ENCODE measurements at places on chromosomes 5 and 9.

- DNase-seq = no peak
Observed at GRCh38 chr5:113804943-113805342, 291.4 kb downstream of the YTHDC2 start.

- no peak for DNase-seq
Observed at GRCh38 chr9:123162791-123163345, 105.5 kb downstream of the STRBP start.

DNA sequence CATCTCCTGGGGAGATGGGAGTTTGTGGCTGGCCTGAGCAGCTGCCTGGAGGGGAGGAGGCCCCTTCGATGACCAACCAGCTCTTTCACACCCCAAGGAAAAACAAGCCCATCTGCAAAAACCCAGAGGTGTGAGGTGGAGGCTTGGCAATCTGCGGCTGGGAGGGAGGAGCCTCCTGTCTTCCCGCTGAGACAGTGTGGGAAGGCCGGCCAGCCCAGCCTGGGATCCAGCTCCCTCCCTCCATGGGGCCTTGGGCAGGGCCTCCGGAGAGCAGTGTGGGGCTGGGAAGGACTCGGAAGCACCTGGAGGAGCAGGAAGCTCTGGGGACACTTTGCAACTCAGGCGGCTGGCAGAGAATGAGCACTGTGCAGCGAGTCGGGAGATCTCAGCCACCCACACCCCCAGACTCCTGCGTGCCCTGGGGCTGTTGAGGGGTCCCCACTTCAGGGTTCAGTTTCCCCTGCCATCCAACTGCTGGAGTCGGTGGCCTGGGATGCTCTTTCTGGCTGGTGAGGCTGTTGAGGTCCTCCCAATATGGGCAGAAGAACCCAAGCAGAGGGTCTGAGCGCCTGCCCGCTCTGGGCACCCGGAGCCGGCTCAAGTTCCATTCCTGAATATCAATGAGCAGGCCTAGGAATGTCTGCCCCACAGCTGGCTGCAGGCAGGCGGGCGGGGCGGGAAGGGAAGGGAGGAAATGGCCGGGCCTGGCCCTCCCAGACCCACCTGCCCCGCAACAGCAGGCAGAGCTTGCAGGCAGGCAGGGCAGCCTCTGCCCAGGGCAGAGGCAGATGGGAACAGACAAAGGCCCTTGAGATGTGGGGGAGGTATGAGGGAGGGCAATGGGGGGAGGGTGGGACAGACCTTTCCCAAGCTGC, 101.1 kb downstream of the FGF18 start:
- DNase-seq = no peak

GRCh38 chr9:124764774-124765438, 6.2 kb downstream of the NR6A1 start:
- no peak for DNase-seq

DNA sequence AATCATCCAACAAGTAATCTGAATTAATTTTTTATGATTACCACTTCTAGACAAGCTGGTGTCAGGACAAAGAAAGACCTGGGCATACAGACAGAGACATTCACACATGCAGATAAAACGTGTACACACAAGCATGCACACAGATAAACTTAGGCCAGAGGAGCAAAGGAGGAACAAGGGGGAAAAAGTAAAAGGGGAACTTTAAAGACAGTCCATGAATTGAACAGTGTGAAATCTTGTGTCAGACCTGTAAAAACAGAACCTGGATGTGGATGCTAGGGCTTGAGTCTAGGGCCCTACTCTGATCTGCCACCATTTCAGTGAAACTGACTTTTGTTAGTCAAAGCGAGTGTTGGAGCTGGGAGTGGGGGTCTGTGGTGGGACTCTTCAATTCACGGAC, 11.2 kb upstream of the ZSWIM6 start:
- no peak for DNase-seq

- no peak for DNase-seq
Observed at GRCh38 chr5:15819617-15820016, 319.6 kb downstream of the FBXL7 start.

DNA sequence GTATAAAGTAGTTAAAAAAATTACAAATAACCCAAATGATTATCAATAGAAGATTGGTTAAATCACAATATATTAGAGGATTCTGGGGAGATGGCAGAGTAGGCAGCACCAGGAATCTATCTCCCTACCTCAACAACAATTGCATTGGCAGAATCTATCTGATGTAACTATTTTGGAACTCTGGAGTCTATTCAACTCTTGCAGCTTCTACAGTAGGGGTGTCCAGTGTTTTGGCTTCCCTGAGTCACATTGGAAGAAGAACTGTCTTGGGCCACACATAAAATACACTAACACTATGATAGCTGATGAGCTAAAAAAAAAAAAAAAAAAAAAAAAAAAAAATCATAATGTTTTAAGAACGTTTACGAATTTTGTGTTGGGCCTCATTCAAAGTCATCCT, 29.2 kb upstream of the ECM2 start:
- no peak for DNase-seq

GRCh38 chr5:125558016-125558415, 811.6 kb upstream of the ZNF608 start:
- no peak for DNase-seq

DNA sequence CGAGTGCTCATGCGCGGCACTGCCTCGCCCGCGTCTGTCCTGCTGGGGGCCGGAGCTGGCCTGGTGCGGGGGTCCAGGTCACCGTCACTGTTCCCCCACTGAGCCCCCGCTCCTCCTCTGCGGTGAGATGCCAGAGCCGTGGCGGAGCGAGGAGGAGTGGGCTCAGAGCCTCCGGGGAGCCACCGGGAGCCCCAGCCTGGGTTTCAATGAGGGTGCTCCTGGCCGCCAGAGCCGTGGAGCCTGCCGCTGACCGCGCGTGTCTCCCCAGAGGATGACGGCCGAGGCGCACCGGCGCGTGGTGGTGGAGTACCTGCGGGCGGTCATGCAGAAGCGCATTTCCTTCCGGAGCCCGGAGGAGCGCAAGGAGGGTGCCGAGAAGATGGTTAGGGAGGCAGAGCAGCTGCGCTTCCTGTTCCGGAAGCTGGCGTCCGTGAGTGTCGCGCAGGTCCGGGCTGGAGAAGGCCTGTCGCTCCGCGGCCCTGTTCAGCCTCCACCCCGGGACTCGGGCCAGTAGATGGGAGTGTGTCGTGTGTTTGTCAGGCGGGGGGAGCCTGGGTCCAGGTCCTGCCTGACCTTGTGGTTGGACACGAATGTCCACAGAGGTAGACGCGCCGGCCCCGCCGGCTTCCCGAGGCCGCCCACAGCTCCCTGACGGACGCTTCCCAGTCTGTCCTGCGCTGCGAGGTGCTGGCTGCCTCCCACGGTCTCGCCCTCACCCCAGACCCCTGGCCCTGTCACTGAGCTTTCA, 22.0 kb downstream of the EXOC3 start:
- no peak for DNase-seq

GRCh38 chr9:134651226-134651905, 9.8 kb downstream of the COL5A1 start:
- DNase-seq = no peak

DNA sequence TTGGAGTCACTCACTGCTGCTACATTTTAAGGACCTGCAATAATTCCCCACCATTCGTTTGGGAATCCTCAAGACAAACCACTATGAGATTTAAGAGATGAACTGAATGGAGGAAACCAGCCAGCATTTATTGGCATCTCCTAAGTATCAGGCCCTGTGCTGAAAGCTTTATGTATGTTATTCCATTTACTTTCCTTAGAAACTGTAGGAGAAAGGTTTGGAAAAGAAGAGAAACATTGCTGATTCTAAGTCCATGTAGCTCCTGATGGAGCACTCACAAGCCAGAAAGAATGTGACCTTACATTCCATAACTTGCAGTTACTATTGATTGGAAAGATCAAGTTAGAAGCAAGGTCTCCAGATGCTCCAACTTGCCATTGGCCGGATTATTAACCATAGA, 267.4 kb downstream of the GAS1 start:
- DNase-seq = no peak

DNA sequence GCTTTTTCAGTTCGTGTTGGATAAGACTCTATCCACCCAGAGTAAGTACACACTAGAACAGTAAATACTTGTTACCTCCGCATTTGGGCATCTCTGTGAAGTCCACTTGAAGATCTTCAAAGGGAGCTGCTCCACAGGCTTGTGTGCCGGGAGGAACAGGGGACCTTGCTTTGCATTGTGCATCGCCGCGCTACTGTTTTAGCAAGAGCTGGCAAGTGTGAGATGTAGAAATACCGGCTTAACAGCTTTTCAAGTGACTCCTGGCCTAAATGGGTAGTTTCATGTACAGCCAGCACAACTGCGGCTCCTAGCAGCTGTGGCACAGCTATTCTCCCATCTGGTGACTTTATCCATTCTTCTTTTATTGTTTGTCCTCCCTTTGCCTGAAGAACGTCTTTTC, 8.4 kb upstream of the ZNF354C start:
- no peak for DNase-seq

GRCh38 chr5:148455185-148455584, 71.4 kb downstream of the FBXO38 start:
- no peak for DNase-seq

GRCh38 chr5:197892-198489, 6.7 kb downstream of the LRRC14B start:
- DNase-seq = no peak

DNA sequence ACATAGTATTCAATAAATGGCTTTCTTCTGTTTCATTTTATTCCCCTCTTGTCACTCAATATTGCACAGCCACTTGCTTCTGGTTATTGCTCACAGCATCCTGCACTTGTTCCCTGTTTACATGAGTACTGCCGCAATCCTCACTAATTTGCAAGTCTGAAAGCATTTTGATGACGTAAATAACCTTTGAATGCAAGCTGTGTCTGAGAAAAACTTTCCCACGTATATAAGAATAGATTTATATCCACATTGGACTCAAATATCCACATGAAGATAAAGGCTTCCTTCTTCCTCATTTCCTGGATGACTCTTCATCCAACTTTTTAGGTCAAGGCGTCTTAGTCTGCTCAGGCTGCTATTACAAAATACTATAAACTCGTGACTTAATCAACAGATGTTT, 88.2 kb upstream of the DAP start:
- DNase-seq = no peak

DNA sequence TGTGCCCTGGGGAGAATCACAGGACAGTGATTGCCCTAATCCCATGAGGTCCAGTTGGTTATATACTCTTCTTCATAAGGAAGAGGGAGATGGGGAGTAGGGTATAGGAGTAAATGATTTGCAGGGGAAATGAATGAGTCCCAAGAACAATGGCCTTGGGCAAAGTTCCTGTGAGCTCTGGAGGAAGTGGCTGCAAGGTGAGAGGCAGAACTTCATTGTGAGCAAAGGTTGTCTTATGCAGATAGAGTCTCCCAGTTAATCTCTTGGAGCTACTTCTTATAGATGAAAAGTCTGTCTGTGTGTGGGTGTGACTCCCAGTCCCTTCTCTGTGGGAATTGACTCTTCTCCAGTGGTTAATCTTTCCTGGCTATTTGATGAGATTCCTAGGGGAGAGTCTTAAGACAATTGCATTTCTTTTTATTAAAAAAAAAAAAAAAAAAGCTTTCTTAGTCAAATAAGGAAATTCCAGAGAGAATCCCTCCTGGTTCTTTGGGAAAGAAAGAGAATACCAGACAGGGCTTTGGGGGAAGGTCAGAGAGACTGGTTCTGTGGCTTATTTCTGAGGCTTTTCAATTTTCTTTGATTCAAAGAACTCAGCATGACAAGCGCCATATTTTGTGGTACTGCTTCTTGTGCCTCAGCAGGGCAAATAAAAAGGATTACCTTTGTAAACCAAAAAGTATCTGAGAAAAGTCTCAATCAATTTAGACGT, 33.6 kb upstream of the MEGF10 start:
- no peak for DNase-seq

- peak; percentile 36 for DNase-seq
Observed at GRCh38 chr5:40223884-40224402, 455.8 kb upstream of the PTGER4 start.

- no peak for DNase-seq
Observed at GRCh38 chr9:95791695-95792094, 83.8 kb upstream of the ERCC6L2 start.

DNA sequence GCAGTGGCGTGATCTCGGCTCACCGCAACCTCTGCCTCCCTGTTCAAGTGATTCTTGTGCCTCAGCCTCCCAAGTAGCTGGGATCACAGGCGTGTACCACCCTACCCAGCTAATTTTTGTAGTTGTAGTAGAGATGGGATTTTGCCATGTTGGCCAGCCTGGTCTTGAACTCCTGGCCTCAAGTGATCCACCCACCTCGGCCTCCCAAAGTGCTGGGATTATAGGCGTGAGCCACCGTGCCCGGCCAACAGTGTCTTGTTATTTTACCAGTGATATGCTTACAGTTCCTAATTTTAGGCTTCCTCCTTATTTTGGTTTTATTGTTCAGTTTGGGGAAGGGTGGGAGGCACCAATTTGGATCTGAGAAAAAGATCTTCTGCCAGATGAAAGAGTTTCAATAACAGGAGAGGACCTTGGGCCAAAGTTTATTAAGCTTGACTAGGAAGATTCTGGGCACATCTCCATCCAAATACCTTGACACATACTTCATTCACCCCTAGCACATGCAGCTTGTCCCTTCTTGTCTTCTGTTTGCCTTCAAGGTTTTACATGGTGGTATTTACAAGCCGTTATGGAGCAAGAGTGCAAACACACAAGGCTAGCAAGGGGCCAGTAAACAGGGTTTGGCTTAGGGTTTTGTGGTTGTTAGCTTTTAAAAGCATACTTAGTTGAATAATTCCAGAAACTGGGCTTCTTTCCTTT, 168.1 kb upstream of the DMRT1 start:
- DNase-seq = no peak

DNA sequence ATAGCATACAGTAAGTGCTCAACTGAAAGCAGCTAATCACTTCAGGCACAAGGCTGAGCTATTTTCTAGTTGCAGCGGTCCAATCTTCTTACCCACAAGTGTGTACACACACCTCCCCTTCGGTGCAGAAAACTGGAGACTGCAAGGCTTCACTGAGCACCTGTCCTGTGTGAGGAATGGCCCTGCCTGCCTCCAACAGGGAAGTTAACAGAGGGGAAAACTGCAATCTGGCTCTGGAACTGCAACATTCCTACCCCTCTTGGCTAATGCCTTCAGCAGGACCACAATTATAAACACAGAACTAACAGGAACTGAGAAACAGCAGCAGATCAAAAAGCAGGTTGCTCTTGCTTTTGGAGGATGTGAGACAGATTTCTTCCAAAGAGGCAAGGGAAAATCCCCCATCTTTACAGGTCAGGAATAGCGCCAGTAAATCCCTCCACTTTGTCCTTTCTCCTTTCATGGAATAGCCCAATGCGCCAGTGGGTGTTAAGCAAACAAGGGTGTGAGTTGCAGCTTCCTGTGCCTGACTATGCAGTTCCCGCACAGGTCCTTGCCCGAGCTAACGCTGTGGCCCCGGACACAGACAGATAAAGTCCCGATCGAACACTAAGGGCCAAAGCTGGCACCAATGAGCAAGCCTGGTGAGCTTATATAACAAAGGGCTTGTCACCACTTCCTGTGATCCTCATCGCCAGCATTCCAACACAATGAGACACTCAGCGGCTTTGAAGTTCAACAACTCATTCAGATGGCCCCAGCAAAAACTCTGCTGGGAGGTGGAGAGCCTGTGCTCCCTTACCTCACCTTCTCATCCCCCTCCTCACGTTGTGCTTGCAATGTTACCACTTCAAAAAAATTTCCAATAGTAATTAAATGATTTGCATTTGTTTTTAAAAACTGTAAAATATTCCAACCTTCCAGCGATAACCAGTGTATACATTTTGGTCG, 21.5 kb downstream of the SHB start:
- DNase-seq = no peak
